Dorsolateral prefrontal cortex (tissue), 122 donors: ENCODE measurements at places on chromosomes 11 and 22.

DNA sequence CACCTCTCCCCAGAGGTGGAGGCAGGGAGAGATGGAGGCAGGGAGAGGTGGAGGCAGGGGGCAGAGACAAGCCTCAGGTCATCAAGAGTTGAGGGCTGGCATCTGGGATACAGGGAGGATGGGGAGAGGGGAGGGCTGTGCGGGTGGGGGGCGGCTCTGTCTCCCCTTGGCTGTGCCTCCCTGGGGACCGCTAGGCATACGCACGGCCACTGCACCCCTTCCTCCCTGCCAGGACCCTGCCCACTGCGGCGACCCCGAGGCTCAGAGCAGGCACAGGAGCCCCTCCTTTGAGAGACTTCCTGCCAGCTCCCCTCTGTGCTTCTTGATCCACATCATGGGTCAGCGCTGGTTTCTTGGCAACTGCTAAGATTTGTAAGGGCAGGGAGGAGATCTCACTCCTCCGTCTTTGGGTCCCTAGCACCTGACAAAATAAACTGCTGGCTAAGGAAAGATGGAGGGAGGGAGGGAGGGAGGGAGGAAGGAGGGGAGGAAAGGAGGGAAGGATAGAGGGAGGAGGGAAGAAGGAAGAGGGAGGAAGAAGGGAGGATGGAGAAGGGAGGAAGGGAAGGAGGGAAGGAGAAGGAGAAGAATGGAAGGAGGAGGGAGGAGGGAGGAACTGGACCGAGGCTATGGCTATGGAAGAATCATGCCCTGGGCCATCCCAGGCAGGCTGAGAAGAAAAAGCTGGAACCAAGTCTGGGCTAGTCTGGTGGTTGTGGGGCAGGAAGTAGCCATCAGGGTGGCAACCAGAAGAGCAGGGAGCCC is 18.5 kb downstream of the PRR33 start:
- no peak for DNase-seq

DNA sequence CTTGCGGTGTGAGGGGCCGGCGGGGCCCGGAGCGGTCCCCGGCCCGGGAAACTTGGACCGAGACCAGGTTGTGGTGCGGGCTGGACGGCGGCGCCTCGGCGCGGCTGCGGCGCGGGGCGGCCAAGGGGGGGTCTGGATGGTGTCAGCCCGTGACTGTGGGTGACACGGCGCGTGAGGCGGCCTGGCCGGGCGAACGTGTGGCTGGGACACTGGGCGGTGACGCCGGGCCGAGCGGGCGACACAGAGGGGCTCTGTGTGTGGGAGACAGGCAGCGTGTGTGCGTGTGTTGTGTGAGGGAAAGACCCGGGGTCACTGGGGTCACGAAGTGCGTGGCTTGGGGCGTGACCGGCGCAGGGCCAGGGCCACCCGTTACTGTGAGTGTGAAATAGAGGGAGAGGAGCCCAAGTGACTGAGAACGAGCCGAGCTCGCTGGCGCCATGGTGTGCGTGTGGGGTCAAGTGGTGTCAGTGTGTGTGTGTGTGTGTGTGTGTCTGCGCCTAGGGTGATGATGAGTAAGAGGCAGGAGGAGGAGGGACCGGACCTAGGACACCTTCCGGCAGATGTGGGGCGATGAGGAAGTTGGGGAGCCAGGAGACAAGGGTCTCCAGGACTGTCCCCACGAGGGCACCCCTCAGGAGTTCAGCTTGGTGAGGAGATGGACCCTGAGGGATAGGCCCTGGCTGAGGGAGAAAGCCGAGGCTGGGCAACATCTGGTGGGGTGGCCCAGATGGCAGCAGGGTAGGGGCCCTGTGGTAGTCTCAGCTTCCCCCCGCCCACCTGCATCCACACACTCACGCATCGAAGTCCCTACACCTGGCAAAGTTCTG is 817 bp downstream of the RELT start:
- no peak for DNase-seq

GRCh38 chr11:128297091-128297651 is 290.2 kb downstream of the ETS1 start:
- no peak for DNase-seq

GRCh38 chr22:46406349-46406748 is 70.8 kb downstream of the TRMU start:
- no peak for DNase-seq

DNA sequence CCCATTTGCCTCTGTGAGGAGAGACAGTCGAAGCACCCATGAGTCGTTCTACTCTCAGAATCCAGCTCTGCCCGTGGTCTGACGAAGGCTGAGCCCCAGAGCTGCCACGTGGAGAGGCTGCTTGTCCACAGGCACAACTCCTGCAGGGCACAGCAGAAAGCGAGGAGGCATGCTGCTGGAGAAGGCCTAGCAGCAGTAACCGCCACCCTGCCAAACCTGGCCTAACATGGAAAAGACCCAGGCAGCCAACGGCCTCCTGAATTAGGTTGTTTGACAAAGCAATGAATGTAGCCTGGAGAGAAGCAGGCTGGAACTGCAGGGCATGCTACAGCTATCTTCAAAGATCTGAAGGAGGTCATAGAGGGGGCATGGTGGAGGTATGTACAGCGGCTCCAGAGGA is 89.7 kb downstream of the SNX19 start:
- DNase-seq = no peak

DNA sequence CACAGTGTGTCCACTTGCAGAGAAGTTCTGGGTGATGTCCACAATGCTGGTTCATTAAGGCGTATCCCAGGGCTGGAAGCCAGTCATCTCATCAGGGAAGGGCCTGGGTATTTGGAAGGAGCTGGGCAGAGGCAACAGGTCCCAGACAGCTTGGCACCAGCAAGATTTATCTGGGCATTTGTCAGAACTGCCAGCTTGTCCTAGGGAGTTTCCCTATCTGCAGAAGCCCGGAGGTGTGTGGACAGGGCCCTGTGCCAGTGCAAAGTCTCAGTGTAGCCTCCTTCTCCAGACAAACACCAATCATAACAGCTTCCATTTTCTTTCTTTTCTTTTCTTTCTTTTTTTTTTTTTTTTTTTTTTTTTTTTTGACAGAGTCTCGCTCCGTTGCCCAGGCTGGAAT is 125.3 kb upstream of the TIMP3 start:
- DNase-seq = no peak

DNA sequence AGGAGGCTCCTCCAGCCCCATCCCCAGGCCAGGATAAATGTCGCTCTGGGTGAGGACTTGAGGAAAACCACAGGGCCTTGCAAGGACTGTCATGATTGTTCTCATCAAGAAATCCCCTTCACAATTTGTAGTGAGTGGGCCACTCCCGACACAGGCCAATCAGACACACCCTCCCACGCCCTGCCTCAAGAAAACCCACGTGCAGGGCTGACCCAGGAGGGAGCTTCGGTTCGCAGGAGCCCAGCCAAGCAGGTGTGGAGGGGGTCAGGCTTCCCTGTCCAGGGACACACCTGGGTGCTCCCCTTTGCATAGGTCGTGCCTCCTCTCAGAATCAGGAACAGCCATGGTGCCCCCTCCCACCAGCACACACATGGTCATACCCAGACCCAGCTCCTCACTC is 43.2 kb downstream of the SHANK2 start:
- no peak for DNase-seq

GRCh38 chr22:44379817-44380755 is 67.3 kb upstream of the SHISAL1 start:
- no peak for DNase-seq

- DNase-seq = no peak
These were observed 27.0 kb downstream of the MYO7A start for GRCh38 chr11:77155082-77155475.

DNA sequence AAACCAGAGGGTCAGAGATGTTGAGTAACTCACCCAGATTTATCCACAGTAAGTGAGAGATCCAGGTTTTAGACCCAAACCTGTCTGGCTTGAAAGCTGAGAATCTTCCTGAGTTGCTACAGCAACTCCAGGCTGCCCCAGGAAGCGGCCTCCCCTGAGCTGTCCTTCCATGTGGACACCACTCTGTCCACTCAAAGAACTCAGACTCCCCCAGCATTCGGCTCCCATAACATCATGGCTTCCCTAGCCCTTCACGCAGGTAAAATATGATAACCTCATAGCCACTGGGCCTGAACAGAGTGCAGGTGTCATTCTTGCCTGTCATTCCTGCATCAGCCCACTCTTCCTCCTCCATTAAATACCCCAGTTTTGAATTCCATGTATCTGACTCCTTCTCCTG is 657.8 kb downstream of the TBC1D22A start:
- DNase-seq = no peak

DNA sequence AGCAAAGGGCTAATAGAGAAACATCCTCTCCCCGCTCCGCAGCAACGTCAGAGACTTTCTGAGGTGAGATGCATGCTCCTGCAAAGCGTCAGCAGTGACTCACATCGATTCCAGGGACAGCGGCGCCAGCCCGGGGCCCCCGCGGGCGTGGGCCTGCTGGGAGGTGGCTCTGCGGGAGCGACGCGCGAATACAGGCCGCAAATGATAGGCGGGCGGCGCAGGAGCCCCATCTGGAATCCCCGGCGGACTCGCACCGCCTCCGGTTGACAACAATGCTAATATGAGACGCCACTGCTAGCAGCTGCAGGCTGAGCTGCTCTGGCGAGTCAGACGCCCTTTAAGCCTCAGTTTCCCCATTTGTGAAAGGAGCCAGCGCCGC is 557 bp downstream of the RANGAP1 start:
- DNase-seq = peak; percentile 47

- DNase-seq = no peak
These were observed 263.2 kb downstream of the DCDC1 start for GRCh38 chr11:31106326-31106725.

- DNase-seq = no peak
These were observed 6.2 kb downstream of the MRGPRD start for GRCh38 chr11:68974421-68975194.

DNA sequence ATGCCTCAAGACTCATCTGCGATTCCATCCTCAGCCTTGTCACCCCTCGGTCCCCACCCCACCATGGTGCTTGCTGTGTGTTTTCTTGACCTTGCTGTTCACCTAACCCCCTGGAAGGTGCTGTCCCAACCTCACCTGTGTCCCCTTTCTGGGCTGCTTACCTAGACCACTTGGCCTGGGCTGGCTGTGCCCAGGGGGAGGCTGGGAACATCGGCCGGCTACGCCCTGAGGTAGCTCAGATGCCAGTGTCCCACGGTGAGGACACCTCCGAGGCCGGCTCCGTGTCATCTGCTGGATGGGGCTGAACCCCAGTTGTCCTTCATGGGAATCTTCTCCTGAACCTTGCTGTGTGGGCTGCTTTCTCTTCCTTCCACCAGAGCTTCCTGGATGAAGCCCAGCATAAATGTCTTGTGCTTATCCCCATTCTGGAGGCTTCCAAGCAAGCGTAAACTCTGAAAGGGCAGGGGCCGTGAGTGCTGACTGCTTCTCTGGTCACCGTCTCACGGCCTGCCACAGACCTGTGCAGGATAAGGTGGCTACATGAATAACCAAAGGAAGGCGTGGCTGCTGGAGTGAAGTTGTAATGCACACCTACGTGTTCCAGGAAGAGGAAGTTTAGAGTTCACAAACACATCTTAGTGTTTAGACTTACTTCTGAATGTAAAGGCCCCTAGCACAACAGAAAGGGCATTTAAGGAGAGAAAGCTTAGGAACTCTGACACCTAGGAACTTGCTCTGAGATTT is 724.3 kb downstream of the TBC1D22A start:
- DNase-seq = no peak

- no peak for DNase-seq
These were observed 346 bp downstream of the FJX1 start for GRCh38 chr11:35618497-35619115.

GRCh38 chr11:92070026-92070889 is 154.4 kb upstream of the FAT3 start:
- no peak for DNase-seq

DNA sequence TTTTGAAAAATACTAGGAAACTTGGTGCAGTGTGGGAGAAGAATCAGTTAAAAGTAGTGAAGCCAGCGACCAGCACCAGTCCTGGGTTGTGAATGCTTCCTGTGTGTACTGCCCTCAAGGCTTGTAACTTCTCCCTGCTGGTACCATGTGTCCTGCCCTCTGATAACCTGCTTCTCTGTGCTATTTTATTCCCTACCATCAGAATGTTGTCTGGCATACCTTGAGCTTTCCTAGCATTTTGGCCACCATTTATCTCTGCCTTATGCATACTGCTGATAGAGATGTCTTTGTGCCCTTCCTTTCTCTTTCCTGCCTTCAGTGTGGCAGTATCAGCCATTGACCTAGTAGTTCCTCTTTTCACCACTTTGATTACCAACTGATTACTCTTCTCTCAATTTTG is 2.0 kb downstream of the GTF2H1 start:
- DNase-seq = no peak

- peak; percentile 56 for DNase-seq
These were observed 21.3 kb downstream of the MORC2 start for GRCh38 chr22:30947173-30947815.

DNA sequence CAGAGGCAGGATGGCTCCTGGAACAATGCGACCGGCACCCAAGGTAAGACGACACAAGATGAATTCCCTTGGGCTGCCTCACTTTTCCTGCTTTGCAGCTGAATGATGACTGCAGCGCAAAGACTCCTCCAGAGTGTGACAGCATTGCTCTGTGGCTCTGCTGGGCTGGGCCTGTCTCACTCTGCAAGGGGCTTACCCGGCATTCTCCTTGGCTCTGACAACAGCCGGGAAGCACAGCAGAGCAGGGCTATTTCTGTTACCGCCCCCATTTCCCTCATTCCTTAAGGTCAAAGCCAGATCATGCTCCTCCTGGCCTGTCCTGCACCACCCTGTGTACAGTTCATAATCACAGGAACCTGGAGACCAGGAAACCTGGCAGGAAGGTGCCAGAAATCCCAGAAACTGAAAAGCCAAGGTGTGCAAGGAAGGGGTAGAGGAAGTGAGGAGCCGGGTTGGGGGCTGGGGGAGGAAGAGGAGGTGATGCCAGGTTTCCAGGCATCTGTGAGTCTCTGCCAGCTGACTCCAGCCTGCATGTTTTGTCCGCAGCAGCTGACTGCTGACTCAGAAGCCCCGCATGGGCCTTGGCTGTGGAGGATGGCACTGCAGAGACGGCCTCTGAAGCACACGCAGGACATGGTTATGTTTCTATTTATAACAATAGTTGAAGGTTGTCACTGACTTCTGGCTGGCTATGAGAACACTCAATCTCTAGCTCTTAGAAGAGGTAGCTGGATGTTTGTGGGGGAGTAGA is 113.6 kb downstream of the MICAL3 start:
- DNase-seq = peak; percentile 81

GRCh38 chr22:39664485-39665200 is 94.1 kb downstream of the CACNA1I start:
- DNase-seq = no peak

GRCh38 chr11:6674862-6675261 is 8.3 kb downstream of the MRPL17 start:
- DNase-seq = no peak
